Fibroblast of skin of scalp (primary cell): ENCODE measurements at places on chromosomes 4 and X.

- peak; percentile 77 for DNase-seq
Observed at GRCh38 chr4:152310257-152310656, 225.6 kb downstream of the FBXW7 start.

DNA sequence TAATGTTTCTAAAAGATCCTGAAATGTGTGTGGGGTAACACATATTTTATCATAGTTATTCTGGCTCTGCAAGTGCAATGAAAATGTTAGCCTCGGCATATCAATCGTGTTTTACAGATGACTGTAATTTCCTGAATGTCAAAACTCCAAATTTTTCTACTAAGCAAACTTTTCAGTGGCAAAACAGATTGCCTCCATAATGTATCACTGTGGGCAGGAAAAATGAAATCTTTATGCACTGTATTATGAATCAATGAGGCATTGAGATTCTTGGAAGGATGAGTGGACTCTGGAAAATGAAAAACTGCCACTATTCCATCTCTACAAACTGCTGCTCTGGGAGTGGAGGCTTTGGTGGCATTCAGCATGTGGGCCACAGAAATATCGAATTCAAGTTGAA is 160.1 kb upstream of the MBNL3 start:
- peak; percentile 80 for DNase-seq

GRCh38 chrX:24902806-24903205 is 113.0 kb downstream of the ARX start:
- DNase-seq: peak; percentile 4

GRCh38 chrX:136767104-136767941 is 13.4 kb downstream of the ARHGEF6 start:
- DNase-seq: peak; percentile 68

DNA sequence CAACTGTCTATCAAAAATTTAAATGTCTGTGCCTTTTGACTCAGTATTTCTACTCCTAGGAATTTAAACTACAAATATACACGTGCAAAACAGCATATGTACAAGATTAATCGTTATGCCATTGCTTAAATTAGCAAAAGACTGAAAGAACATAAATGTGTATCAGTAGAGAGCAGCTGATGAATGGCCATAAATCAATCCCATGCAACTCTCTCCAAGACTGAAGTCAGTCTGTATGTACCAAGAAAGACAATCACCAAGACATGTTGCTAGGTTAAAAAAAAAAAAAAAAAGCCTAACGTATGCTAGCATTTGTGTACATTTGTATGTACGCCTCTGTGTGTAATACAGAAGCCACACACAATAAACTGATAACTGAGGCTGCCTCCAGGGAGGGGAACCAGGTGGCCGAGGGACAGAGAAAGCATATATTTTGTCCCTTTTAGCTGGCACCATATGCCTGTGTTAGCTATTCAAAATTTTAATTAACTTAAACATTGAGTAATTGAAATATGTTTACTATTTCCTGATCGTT is 130.7 kb downstream of the SH3KBP1 start:
- DNase-seq: no peak

DNA sequence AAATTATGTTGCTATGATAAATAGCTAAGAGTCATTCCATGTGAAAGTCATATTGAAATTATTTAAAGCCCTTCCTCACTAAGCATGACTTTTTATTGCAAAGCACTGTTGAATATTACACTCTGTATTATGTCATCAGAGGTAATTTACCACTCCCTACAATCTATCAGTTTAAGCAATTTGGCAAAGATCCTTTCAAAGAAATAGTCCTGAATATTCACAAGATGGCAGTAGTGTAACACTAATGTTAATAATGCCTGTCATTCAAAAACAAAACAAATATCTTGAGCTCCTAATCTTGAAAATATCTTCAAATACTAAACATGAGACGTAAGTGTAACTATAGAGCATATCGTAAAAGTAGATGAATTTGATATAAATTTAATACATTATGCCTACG is 208.6 kb upstream of the TECRL start:
- DNase-seq: peak; percentile 0

GRCh38 chr4:87962398-87963146 is 12.9 kb upstream of the SPP1 start:
- no peak for DNase-seq

- no peak for DNase-seq
Observed at GRCh38 chrX:16528620-16529019, 121.3 kb upstream of the S100G start.

GRCh38 chr4:127888559-127888958 is 7.9 kb downstream of the PLK4 start:
- no peak for DNase-seq

DNA sequence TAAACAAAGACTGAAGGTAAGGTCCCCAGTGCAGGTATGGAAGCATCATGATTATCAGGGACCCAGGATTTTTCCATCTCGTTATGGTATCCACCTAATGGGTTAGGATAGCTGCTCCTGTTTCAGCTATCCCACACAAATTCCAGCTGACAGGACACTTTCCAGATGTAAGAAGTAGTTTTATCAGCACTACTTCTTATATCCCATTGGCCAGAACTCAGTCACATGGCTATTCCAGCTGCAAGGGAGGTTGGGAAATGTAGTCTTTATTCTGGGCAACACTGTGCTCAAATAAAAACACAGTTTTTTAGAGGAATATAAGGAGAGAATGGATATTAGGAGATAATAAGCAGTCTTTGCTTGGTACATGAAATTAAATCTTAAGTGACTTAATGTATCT is 96.7 kb downstream of the SRPX start:
- DNase-seq: no peak

GRCh38 chr4:74353858-74354257 is 11.1 kb upstream of the EREG start:
- no peak for DNase-seq

GRCh38 chr4:108181704-108182103 is 13.0 kb upstream of the LEF1 start:
- DNase-seq: no peak

DNA sequence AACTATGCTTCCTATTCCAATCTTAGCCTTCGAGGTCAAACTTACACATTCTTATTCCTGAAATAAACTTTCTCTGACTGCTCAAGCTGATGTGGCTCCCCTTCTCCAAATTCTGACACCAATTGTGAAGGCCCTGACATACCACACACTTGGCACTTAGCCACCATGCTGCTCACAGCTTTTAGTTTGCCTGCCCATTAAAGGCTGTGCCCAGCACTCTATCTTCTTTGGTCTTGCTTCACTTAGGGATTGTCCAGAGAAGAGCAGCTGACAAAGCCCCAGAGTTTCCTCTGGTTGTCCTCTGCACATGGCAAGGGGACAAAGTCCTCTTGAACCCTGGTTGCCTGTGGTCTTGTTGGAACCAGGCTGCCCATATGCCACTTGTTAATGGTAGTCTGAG is 126.1 kb downstream of the ARHGEF9 start:
- DNase-seq: peak; percentile 67

- DNase-seq: no peak
Observed at GRCh38 chrX:47293106-47293505, 60.3 kb downstream of the USP11 start.

DNA sequence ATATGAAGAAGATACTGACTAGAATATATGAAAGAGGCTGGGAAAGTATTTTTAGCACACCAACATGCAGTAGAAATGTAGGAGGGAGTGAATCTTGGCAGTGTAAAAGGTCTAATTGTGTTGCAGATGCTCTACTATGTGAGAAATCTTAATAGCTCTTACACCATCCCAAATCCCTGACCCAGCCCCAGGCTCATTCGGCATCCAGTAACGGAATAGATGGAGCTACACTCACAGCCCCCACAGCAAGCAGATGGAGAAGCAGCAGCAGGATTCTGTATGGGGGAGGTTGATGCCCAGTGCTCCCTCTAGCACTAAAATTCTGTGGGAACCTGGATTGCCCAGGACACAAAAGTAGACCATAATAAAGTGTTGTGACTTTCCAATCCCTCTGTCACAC is 153.2 kb upstream of the PRDX4 start:
- DNase-seq: no peak

- no peak for DNase-seq
Observed at GRCh38 chr4:7136351-7136750, 56.0 kb upstream of the SORCS2 start.

- DNase-seq: peak; percentile 3
Observed at GRCh38 chrX:110568441-110568840, 209.8 kb downstream of the RTL9 start.

DNA sequence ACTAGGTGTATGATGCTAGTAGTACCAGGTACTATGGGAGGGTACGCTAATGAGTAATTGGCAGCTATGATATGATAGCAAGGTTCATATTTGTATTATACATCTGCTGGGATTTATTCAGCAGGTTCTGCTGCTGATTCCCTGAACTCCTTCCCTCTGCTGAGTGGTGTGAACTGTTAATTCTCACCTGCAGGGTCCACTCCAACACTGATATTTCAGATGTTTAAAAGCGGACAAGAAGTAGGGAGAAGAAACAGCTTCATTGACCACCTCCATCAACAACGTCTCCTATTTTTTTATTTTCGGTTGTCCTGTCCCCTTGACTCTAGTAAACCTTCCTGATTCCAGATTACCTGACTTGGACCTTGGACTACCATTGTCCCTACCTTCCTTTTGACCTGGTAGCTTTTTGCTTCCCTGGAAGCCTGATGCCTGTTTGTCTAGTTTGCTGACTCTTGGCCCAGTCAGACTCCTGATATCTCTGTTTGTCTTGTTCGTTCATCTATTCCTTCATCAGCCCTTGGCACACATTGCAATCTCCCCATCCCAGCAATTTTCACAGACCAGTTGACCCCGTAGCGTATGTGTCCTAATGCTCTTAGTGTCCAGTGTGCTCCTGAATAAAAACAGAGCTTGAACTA is 34.0 kb upstream of the RNF128 start:
- no peak for DNase-seq

GRCh38 chr4:24511371-24512063 is 72.8 kb downstream of the DHX15 start:
- DNase-seq: peak; percentile 15

- DNase-seq: peak; percentile 17
Observed at GRCh38 chrX:102835504-102836146, 101.4 kb upstream of the RAB40AL start.

GRCh38 chr4:83062739-83063138 is 27.8 kb downstream of the COPS4 start:
- DNase-seq: no peak

DNA sequence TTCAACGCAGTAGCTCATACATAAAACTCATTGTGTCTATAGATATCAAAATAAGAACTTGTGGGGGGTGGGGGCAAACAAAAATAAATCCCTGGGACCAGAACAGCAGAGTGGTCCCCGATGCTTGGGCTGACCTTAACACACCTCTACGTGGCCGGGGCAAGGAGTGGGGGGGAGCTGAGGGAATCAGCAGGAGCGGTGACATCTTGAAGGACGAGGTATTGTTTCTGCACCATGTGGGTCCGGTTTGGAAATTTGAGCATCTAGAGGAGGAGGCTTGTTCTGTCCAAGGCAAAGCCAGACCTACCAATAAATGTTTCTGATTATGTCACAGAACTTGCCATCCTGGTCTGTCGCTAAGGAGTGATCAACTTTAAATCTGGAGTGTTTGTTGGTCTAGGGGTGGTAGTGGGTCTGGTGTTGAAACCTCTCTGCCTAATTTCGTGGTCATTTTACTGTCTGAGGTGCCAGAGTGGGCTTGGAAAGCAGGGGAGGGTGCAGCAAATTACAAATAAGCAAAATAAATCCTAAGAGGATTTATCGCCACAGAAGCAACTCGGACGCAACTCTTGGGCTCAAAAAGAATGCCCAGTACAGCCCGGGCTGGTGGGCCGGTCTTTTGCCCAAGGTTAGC is 774 bp upstream of the RAPGEF2 start:
- no peak for DNase-seq

DNA sequence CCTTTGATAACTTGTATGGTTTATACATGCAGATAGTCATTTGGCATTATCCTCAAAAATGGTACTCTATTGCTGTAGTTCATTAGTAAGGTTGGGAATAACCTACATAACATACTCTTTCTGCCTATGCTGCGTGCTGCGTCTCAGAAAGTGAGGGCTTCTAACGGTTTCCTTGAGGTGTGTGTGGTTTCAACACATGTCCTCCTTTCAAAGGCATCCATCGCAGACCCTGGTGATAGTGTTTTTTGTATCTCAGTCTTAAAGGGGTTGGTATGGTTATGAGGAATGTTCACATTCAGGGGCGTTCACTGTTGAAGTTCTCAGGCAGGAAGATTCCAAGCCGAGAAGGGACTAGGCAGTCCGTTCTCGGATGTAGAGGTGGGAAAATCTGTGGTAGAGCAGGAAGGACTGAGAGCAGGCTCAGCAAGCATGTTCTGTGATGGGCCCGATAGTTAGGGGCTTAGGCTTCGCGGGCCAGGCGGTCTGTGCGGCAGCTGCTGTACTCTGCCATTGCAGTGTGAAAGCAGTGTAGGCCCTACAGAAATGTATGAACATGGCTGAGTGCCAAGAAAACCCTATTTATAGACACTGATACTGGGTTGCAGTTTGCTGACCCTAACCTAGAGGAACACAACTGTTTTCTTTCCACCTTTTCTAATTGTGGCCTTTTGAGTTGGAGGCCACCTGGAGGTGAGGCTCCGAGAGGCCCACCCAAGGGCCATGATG is 123.2 kb downstream of the GPR143 start:
- DNase-seq: no peak

- DNase-seq: no peak
Observed at GRCh38 chrX:12352922-12353321, 214.6 kb downstream of the FRMPD4 start.

GRCh38 chr4:106615410-106615945 is 246.9 kb upstream of the GIMD1 start:
- DNase-seq: no peak

DNA sequence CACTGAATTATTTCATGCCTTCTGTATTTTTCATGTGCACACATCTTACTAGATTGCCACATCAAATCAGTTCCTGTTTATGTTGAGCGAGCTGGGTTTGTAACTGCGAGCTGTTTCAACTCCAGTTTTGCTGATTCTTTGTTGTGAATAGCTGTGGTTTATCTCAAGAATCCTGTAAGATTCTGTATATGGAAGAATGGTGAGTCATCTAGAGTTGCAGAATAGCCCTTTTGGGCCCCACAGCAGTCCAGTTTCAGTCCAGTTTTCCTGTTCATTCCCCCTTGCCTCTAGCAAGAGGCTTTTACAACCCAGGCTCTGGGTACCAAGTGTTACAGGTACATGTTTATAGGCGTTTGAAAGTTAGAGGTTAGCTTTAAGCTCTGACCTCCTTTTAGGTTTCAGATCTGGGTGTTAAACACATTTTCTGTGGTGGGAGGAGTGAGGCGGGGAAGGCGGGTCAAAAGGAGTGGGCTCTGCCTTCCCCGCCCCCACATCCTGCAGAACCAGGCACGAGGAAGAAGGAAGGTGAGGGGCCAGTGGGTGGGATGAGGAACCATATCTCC is 32.7 kb downstream of the TBC1D14 start:
- DNase-seq: peak; percentile 95

- no peak for DNase-seq
Observed at GRCh38 chrX:11040405-11040804, 70.7 kb upstream of the HCCS start.
